ENCODE measurements at places on chromosomes 7 and 10.

GRCh38 chr7:155489158-155489840 is 31.4 kb downstream of the EN2 start:
- H3K4me3 ChIP-seq: no peak overlapping the region
- H3K27me3 ChIP-seq: peaks cover 39% of the 10 kb centered on the region
- H3K27ac ChIP-seq: no peak overlapping the region
- no peak for DNase-seq

DNA sequence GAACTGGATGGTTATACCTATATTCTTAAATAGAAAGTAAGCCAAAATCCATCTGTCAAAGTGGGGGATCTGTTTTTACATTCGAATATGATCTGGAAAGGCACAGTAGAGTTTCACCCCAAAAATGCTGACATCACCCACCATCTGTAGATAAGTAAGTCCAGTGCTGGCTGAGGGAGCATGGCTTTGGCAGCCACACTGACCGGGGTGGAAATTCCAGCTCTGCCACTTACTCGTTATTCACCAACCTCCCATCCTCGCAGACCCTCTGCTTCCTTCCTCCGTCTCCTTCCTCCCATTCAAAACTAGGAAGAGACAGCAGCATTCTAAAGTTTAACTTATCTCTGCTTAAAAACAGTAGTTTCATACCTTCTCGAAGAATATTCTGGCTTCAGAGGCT is 84.9 kb upstream of the GATA3 start:
- H3K36me3 ChIP-seq: peaks cover 22% of the 10 kb centered on the region
- peaks cover 8% of the 10 kb centered on the region for H3K4me1 ChIP-seq
- H3K27me3 ChIP-seq: no peaks in the 10 kb centered on the region
- no peak overlapping the region for H3K27ac ChIP-seq
- H3K4me3 ChIP-seq: no peak overlapping the region

DNA sequence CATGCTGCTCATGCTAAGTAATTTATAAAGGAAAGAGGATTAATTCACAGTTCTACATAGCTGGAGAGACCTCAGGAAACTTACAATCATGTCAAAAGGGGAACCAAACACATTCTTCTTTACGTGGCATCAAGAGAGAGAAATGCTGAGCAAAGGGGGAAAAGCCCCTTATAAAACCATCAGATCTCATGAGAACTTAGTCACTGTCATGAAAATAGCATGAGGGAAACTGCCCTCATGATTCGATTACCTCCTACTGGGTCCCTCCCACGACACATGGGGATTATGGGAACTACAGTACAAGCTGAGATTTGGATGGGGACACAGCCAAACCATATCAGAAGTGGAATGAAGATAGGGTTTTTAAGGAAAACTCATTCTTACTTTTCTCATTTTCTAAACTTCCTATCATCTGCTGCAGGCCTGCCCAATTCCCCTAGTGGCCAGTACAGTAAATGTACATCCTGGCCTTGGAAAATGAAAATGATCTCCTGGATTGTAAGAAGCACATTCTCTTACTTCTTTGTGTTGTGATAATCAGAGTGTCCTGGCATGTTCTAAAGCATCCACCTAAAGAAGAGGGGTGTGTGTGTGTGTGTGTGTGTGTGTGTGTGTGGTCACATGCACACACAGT is 421.5 kb downstream of the LRMDA start:
- DNase-seq: no peak
- no peaks in the 10 kb centered on the region for H3K36me3 ChIP-seq
- no peaks in the 10 kb centered on the region for H3K27me3 ChIP-seq
- no peak overlapping the region for H3K4me3 ChIP-seq

DNA sequence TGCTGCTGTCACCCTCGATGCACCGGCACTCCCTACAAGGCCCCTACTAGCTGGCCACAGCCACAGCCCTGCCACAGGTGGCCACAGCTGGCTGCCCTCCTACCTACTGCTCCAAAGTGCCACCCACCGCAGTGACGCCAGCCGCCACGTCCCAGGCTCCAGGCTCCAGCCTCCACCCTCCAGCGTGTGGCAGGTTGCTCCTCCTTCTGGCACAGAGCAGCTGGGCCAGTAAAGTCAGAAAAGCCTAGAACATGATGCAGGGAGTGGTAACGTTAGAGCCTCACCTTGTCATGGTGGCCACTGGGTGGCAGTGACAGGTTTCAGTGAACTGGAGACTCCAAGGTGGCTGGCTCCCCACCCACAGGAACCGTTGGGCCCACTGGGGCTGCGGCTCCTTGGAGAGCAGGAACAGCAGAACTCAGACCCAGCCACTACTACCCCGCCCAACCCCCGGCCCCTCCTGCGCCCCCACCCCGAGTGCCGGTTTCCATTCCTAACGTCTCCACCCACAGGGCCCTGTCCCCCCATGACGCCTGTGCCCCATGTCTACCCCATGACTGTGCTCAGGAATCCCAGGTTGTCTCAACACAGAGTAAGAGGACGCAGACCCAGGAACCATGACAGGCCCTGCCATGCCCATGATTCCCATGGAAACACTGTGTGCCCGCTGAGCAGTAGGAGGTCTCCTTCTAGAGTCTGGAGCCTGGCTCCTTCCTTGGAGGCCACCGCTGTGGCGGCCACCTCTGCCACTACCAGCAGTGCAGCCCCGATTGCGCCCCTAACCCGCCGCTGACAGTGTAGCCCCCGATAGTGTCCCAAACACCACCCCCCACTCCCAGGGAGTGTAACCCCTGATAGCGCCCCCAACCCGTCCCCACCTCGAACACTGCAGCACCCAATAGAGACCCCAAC is 52.3 kb upstream of the ZNF33B start:
- H3K27ac ChIP-seq: no peak overlapping the region
- DNase-seq: no peak
- no peaks in the 10 kb centered on the region for H3K27me3 ChIP-seq
- H3K4me3 ChIP-seq: no peak overlapping the region

DNA sequence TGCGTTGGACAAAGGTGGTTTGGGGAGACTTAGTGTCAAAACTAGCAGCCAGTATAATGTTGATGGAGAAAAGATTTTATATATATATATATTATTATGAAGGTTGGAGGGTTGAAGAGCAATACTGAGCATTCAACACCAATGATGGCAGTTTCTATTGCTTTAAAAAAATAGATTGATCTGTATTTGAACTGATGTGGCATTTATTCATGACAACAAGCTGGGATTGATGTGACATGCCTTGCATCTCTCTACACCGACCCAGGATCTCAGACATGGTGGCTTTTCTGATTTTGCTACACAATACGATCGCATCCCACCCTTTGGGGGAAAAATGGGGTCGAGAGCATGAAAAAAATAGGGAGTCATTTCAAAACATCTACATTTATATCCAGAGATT is 175.4 kb downstream of the POU6F2 start:
- no peak overlapping the region for H3K27ac ChIP-seq
- H3K36me3 ChIP-seq: no peaks in the 10 kb centered on the region
- H3K4me1 ChIP-seq: no peaks in the 10 kb centered on the region
- DNase-seq: no peak

- H3K36me3 ChIP-seq: peaks cover 73% of the 10 kb centered on the region
- peak overlapping the region; percentile 100 for H3K4me3 ChIP-seq
- H3K4me1 ChIP-seq: peaks cover 39% of the 10 kb centered on the region
- peak; percentile 59 for DNase-seq
- H3K27ac ChIP-seq: peak overlapping the region; percentile 95
These were observed 760 bp downstream of the CBX3 start for GRCh38 chr7:26202019-26202990.

DNA sequence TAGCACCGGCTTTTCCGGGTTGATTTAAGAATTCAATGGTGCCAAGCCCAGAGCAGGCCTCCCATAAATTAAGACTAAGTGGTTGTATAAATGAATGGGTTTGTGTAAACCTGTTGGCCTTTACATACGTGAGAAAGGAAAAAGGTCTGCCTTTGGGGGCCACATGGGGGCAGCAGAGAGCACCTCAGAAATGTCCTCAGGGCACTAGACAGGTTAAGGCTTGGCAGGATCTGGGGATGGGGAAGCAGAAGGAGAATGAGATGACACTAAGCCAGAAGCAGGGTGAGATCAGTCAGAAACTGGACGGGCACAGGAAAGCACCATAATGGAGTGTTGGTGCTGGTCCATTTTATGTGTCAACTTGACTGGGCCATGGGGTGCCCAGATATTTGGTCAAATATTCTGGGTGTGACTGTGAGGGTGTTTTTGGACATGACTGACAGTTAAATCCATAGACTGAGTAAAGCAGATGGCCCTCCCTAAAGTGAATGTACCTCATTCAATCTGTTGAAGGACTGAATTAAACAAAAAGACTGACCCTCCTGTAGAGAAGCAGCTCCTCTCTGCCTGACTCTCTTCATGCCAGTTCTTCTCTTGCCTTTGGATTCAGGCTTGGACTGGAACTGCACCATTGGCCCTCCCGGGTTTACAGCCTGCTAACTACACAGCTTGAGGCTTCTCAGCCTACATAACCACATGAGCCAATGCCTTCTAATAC is 58.9 kb downstream of the FRMPD2 start:
- H3K36me3 ChIP-seq: no peaks in the 10 kb centered on the region
- H3K4me3 ChIP-seq: no peak overlapping the region
- DNase-seq: peak; percentile 62
- H3K4me1 ChIP-seq: no peaks in the 10 kb centered on the region
- peaks cover 7% of the 10 kb centered on the region for H3K27me3 ChIP-seq

GRCh38 chr7:118517275-118517674 is 292.8 kb downstream of the ANKRD7 start:
- H3K4me3 ChIP-seq: no peak overlapping the region
- no peaks in the 10 kb centered on the region for H3K27me3 ChIP-seq
- H3K27ac ChIP-seq: no peak overlapping the region
- H3K4me1 ChIP-seq: no peaks in the 10 kb centered on the region
- H3K36me3 ChIP-seq: no peaks in the 10 kb centered on the region

- H3K27me3 ChIP-seq: peaks cover 7% of the 10 kb centered on the region
- H3K4me1 ChIP-seq: no peaks in the 10 kb centered on the region
- H3K36me3 ChIP-seq: no peaks in the 10 kb centered on the region
- DNase-seq: no peak
- H3K27ac ChIP-seq: no peak overlapping the region
These were observed 19.4 kb upstream of the NRP1 start for GRCh38 chr10:33353853-33354252.

DNA sequence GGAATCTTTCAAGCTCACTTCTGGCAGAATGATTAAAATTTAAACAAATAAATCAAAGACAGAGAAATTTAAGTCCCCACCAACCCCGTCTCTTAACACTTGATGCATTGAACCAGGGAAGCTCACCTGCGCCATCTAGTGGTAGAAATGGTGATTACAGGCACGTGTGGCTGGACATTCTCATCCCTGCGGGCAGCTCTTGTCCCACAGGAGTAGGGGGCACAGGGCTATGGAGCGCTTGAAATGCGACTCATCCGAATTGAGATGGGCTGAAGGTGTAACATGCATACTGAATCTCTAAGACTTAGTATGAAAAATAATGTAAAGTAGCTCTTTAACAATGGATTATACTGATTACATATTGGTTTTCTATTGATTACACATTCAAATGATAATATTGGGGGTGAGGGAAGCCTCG is 24.8 kb upstream of the SLIT1 start:
- peak; percentile 86 for DNase-seq
- H3K36me3 ChIP-seq: no peaks in the 10 kb centered on the region
- no peaks in the 10 kb centered on the region for H3K4me1 ChIP-seq
- no peak overlapping the region for H3K4me3 ChIP-seq
- no peak overlapping the region for H3K27ac ChIP-seq
- peaks cover 2% of the 10 kb centered on the region for H3K27me3 ChIP-seq

DNA sequence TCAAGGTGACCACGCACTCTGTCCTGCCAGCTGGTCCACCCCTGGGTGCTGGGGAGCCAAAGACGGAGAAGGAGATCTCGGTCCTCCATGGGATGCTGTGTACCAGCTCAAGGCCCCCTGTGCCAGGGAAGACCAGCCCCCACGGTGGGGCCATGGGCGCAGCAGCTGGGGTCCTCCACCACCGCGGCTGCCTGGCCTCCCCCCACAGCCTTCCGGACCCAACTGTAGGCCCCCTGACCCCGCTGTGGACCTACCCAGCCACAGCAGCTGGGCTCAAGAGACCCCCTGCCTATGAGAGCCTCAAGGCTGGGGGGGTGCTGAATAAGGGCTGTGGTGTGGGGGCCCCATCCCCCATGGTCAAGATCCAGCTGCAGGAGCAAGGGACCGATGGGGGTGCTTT is 5.4 kb downstream of the NYAP1 start:
- H3K27ac ChIP-seq: no peak overlapping the region
- H3K27me3 ChIP-seq: peaks cover 2% of the 10 kb centered on the region
- no peaks in the 10 kb centered on the region for H3K36me3 ChIP-seq
- H3K4me3 ChIP-seq: no peak overlapping the region
- no peak for DNase-seq
- H3K4me1 ChIP-seq: peaks cover 13% of the 10 kb centered on the region

DNA sequence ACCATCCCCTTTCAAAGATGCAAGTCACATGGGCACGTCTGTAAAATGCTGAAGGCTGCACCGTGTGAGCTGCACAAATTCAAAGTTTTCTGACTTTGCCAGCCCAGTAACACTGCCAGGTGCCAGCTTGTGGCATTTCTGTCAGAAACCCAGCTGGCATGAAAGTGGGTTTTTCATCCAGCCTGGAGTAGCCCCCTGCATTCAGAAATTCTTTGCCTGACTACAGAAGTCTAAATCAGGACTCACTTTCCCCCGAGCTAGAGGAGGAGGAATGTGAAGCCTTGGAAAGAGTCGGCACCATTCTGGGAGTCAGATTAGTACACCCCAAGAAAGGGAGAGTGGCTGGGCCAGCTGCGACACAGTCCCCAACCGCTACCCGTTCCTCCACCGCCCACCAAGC is 56.7 kb upstream of the EN2 start:
- no peaks in the 10 kb centered on the region for H3K36me3 ChIP-seq
- no peaks in the 10 kb centered on the region for H3K4me1 ChIP-seq
- H3K27me3 ChIP-seq: peaks cover 34% of the 10 kb centered on the region
- no peak overlapping the region for H3K4me3 ChIP-seq
- H3K27ac ChIP-seq: no peak overlapping the region
- no peak for DNase-seq

DNA sequence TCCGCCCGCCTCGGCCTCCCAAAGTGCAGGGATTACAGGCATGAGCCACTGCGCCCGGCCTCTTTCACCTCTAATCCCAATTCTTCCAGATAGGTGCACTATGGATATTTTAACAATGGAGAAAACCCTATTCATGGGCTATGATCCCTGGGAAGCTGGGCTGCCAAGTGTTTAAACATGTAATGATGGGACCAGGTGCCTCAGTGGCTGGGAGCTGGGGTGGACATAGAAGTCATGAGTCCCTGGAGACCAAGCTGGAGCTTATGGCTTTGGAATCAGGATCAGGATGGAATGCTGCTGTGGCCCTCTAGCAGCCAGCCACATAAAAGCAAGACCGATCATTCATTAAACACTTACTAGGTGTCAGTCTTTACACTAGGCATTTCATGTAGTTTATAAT is 41.8 kb upstream of the IGFBP3 start:
- no peaks in the 10 kb centered on the region for H3K4me1 ChIP-seq
- no peak overlapping the region for H3K27ac ChIP-seq
- no peak for DNase-seq
- no peak overlapping the region for H3K4me3 ChIP-seq

GRCh38 chr10:79189853-79190435 is 121.2 kb downstream of the ZMIZ1 start:
- no peaks in the 10 kb centered on the region for H3K27me3 ChIP-seq
- H3K4me1 ChIP-seq: no peaks in the 10 kb centered on the region
- H3K36me3 ChIP-seq: no peaks in the 10 kb centered on the region
- no peak overlapping the region for H3K4me3 ChIP-seq
- no peak overlapping the region for H3K27ac ChIP-seq

All from activated naive CD4-positive, alpha-beta T cell treated with anti-CD3 and anti-CD28 coated beads for 36 hours (primary cell).